EL (cell line): ENCODE measurements at places on chromosomes 1 and 21.

- no peak for DNase-seq
Measured at GRCh38 chr1:58633121-58633520, 56.1 kb upstream of the TACSTD2 start.

- no peak for DNase-seq
Measured at GRCh38 chr1:58849551-58849950, 65.7 kb upstream of the JUN start.

DNA sequence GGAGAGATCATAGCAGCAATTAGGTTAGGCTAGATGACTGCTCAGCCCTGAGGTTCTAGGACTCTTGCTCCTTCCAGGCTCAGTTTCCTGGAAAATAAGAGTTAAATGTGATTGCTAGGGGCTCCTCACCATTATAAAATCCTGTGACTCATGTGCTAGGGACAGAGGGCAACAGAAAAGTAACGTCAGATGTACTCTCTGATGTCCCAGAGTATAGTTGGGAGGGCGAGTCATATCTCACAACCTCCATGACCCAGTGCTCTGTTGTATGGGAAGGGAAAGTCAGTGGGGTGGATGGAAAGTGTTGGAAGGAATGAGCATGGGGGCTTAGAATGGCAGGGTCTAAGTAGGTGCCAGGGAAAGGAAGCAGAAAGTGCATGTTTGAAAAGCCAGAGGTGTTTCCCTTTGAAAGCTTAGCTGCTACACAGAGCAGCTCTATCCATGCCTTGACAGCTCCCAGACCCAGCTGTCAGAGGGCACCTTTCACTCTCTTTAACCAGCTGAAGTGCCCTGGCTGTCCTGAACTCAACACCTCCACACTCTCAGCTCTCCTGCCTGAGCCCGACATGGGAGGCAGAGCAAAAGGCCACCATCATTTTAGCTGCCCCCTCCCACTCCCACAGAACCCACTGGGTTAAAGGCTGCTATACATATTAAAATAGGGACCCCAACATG is 11.6 kb downstream of the GJA5 start:
- peak; percentile 54 for DNase-seq

- DNase-seq = peak; percentile 28
Measured at GRCh38 chr1:110464340-110464739, 13.4 kb downstream of the PROK1 start.

- no peak for DNase-seq
Measured at GRCh38 chr21:29638761-29639327, 301.0 kb downstream of the GRIK1 start.

DNA sequence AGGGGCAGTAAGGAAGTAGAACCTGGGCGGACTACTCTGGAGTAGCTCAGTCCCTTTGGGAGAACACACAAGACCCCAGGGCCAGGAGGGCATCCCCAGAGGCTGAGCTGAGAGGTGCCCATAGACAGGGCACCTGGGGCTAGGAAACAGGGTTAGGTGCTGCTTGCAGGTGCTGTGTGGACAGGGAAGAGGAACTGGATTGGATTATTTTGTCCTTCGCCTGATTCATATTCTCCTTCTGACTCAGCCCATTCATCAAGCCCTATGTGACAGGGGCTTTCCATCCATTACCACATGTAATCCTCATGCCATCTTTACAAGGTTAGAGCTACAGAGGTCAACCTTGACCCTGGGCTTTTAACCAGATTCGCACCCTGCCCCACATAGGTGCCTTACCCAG is 183.9 kb downstream of the C1orf94 start:
- no peak for DNase-seq

- DNase-seq = no peak
Measured at GRCh38 chr1:220711056-220711809, 21.1 kb downstream of the C1orf115 start.

GRCh38 chr1:186848509-186849130 is 19.9 kb downstream of the PLA2G4A start:
- DNase-seq = no peak

DNA sequence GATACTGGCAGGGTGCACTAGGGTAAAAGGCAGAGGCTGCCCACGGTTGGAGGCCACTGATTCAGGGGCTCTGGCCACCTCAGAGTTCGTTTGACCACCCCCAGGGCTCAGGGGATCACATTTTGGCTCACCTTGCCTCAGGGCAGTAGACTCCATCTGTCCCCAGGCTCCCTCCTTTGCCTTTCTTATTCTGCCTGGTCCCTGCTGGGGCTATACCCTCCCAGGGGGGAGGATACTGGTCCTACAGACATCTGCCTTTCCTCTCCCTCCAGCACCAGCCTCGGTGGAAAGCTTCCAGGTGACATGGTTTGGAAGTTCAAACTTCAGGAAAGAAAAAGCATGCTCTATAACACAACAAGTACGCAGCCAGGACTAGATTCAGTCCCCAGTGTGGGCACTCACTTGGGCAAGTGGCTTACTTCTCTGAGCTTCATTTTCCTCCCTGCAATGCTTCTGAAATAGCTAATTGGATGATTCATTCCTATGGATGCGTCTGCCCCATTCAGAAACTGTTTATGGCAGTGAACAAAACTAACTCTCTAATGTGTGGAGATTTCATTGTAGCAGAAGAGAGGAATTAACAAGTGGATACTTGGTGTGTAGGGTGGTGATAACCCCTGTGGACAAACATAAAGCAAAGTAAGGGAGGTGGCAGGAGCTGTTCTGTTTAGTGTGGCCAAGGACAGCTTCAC is 154.8 kb downstream of the TRABD2B start:
- DNase-seq = no peak

GRCh38 chr1:55894521-55894920 is 679.4 kb upstream of the USP24 start:
- DNase-seq = peak; percentile 18

DNA sequence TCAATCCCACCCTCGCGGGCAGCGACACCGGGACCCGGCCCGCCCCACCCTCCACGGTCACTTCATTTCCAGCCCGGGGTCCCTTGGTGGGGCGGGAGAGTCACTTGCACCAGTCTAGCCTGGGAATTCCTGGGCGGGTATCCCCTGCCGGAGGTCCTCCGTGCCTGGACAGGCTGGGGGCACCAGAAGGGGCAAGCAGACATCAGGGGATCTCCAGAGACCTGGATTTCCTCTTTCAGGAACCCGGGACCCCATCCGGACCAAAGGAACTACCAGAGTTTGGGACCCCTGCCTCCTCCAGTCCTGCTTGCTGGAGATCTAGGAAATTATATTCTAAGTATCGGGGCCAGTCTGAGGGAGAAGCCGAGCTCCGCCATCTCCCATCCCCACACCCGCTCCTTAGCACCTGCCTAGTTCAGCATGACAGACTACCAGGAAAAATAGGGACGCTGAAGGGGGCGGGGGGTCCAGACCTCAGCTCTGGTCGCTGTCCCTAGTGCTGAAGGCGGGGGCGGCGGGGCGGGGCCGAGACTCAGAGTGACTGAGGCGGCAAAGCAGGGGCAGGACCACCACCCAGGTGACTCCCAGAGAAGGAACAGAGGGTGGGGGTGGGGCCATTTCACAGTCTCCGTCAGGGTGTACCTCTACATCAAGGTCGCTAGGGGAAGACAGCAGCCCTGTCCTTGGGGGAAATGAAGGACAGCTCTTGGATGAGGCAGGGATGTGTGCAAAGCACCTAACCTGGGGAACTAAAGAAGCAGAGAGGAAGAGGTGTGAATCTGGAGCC is 832 bp downstream of the HCN3 start:
- peak; percentile 30 for DNase-seq

DNA sequence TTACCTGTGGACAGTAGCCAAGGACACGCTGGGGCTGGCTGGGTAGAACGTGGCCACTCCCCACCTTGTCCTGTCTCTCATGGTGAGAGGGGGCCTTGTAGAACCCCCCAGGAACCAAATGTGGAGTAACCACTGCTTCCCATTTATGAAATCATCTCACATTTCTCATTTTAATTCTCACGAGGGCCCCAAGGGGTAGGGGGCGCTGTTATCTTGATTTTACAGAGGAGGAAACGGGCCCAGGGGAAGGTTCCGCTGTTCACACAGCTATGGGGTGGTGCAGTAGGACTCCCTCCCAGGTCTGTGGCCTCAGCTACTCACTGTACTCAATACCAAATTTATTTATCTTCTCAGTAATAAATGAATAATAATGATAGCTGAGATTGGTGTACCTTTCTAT is 5.5 kb downstream of the SMPDL3B start:
- DNase-seq = peak; percentile 54
